ENCODE measurements at places on chromosomes 11 and 22. TPM values are rescaled to one million over a fixed set of nuclear protein-coding genes. Genes with fewer than 3 reads are reported as not detected.

Gene CBLIF
- 60.8 TPM for total RNA-seq

Gene PANX3
- not detected for total RNA-seq

Gene ST14
- total RNA-seq = 85.2 TPM

Gene BIRC3
- total RNA-seq = 11.6 TPM

GRCh38 chr11:81979448-81979847 is 754.2 kb downstream of the FAM181B start:
- H3K27ac ChIP-seq = no peak overlapping the region
- peaks cover 3% of the 10 kb centered on the region for H3K27me3 ChIP-seq
- no peak for DNase-seq
- no peak overlapping the region for H3K4me3 ChIP-seq
- H3K4me1 ChIP-seq = no peaks in the 10 kb centered on the region
- H3K36me3 ChIP-seq = no peaks in the 10 kb centered on the region

DNA sequence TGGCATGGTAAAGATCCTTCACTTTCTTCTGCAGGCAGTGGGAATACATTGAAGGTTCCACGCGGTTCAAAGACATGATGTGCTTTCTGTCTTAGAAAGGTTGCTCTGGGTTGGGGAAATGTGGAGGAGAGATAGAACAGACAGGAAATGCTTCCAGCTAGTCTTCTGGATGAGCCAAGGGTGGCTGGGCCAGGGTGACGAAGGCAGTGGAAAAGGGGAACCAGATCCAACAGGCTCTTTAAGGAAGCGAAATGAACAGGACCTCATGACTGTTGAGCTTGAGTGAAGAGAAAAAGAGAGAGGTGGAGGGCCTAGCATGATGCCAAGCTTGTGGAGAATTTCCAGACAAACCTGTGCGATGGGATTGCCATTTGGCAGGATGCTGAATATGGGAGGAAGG is 56.4 kb upstream of the LMO1 start:
- peaks cover 6% of the 10 kb centered on the region for H3K27me3 ChIP-seq
- H3K27ac ChIP-seq = no peak overlapping the region
- no peaks in the 10 kb centered on the region for H3K4me1 ChIP-seq
- DNase-seq = no peak

DNA sequence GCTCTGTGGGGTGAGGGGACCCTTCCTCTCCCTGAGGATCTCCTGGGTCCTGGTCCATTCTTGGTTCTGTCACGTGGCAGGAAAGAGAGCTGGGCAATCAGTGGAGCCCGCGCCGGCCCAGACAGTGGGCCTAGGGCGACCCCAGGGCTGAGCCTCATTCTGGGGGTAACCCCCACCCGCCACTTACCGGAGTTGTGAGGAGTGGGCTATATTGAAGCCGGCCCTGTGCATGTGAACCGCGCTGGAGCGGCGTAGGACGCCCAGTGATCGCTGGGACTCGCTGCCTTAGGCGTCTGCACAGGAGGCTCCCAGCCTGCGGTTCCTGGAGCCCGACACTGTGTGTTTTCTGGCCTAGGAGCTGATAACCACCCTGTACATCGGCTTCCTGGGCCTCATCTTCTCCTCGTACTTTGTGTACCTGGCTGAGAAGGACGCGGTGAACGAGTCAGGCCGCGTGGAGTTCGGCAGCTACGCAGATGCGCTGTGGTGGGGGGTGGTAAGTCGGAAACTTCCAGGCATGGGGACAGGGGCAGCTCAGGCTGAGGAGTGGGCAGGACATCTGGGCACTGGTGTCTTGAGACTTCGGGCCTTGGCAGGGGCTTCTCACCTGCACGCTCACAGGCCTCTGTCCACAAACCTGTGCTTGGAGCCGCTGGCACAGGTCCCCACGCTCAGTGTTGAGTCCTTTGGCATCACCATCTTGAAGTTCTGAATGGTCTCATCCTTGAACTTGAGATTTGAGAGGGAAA is 127.1 kb downstream of the KCNQ1OT1 start:
- no peak overlapping the region for H3K27ac ChIP-seq
- no peaks in the 10 kb centered on the region for H3K27me3 ChIP-seq
- no peak for DNase-seq
- no peak overlapping the region for H3K4me3 ChIP-seq
- peaks cover 10% of the 10 kb centered on the region for H3K4me1 ChIP-seq

- H3K4me1 ChIP-seq = peaks cover 11% of the 10 kb centered on the region
- DNase-seq = no peak
- no peak overlapping the region for H3K4me3 ChIP-seq
- H3K36me3 ChIP-seq = no peaks in the 10 kb centered on the region
These were observed 7.8 kb upstream of the ADAMTS8 start for GRCh38 chr11:130436171-130436570.

GRCh38 chr22:43136255-43136654 is 6.9 kb downstream of the MCAT start:
- H3K27ac ChIP-seq = no peak overlapping the region
- no peaks in the 10 kb centered on the region for H3K4me1 ChIP-seq
- no peaks in the 10 kb centered on the region for H3K27me3 ChIP-seq
- DNase-seq = peak; percentile 60
- H3K36me3 ChIP-seq = peaks cover 2% of the 10 kb centered on the region
- H3K4me3 ChIP-seq = no peak overlapping the region

DNA sequence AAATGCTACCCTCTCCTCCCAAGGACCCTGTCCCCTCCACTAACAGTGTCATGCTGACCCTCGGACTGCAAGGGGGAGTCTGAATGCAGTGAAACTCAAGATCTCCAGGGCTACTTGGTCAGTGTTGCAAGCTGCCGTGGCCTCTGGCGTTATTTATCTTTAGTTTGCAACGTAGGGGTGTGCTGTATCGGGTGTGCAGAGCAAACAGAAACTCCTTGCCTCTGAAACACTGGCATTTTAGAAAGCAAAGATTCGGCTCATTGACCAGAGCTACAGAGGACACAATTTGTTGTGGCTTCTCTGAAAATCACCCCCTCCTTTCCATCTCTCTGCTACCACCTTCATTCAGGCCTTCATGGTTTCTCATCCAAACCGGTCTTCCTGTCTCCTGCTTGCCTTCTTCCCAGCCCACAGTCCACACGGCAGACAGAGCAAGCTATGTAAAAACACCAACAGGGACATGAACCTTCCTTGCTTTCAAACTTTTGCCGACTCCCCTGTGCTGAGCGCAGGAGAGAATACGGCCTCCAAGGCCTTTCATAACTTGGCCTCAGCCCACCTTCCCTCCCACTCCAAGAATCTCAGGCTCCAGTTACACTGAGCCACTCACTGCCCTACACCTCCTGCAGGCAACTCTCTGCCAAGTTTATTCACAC is 14.9 kb downstream of the FZD4 start:
- no peaks in the 10 kb centered on the region for H3K27me3 ChIP-seq
- peak overlapping the region; percentile 92 for H3K27ac ChIP-seq
- H3K36me3 ChIP-seq = no peaks in the 10 kb centered on the region
- DNase-seq = peak; percentile 67
- H3K4me3 ChIP-seq = no peak overlapping the region

DNA sequence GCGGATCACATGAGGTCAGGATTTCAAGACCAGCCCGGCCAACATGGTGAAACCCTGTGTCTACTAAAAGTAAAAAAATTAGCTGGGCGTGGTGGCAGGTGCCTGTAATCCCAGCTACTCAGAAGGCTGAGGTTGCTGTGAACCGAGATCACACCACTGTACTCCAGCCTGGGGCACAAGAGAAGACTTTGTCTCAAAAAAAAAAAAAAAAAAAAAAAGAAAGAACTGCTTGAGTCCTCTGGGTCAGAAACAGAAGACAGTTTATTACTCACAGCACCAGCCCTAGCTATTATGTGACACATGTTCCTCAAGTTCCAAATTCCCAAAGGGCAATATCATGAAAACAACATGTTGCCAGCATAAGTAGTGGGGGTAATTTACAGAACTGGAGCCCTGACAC is 1014.1 kb upstream of the RAG2 start:
- H3K36me3 ChIP-seq = no peaks in the 10 kb centered on the region
- no peaks in the 10 kb centered on the region for H3K27me3 ChIP-seq
- no peaks in the 10 kb centered on the region for H3K4me1 ChIP-seq
- no peak overlapping the region for H3K27ac ChIP-seq
- no peak for DNase-seq

- no peak overlapping the region for H3K4me3 ChIP-seq
- no peaks in the 10 kb centered on the region for H3K4me1 ChIP-seq
- DNase-seq = no peak
- no peaks in the 10 kb centered on the region for H3K36me3 ChIP-seq
These were observed 7.5 kb downstream of the TCF20 start for GRCh38 chr22:42262964-42263363.

DNA sequence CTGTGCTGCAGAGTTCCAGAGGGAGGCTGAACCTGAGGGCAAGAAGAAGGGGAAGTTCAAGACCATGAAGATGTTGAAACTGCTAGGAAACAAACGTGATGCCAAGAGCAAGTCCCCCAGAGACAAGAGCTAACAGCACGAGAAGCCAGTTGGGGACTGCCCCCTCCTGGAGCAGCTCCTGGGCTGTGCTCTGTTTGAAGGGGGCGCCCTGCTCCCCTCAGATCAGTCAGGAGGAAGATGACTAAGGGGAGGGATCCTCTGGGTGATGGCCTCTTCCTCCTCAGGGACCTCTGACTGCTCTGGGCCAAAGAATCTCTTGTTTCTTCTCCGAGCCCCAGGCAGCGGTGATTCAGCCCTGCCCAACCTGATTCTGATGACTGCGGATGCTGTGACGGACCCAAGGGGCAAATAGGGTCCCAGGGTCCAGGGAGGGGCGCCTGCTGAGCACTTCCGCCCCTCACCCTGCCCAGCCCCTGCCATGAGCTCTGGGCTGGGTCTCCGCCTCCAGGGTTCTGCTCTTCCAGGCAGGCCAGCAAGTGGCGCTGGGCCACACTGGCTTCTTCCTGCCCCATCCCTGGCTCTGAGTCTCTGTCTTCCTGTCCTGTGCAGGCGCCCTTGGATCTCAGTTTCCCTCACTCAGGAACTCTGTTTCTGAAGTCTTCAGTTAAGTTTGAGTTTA is 12.6 kb downstream of the C22orf23 start:
- H3K27me3 ChIP-seq = no peaks in the 10 kb centered on the region
- H3K4me3 ChIP-seq = no peak overlapping the region
- no peaks in the 10 kb centered on the region for H3K36me3 ChIP-seq
- DNase-seq = peak; percentile 3

- DNase-seq = no peak
- no peak overlapping the region for H3K27ac ChIP-seq
- H3K4me3 ChIP-seq = no peak overlapping the region
These were observed 29.0 kb downstream of the CTSC start for GRCh38 chr11:88308576-88308975.

DNA sequence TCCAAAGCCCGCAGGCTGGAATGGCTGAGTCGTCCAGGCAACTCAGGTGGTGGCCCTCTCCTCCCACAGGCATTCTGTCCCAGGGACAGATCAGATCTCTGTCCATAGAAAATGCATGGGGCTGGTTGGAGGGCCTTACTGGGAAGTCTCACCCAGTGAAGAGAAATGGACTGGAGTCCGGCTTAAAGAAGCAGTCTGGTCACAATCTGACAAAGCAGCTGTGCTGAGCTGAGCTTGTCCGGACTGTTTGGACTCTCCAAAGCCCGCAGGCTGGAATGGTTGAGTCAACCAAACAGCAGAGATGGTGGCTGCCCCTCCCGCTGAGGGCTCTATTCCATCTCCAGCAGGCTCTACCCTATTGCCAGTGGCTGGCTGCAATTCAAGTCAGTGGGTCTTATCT is 14.4 kb upstream of the DEPDC7 start:
- H3K4me3 ChIP-seq = no peak overlapping the region
- DNase-seq = no peak
- H3K27me3 ChIP-seq = no peaks in the 10 kb centered on the region
- no peaks in the 10 kb centered on the region for H3K36me3 ChIP-seq

GRCh38 chr11:31645747-31646146 is 136.2 kb downstream of the ELP4 start:
- no peak overlapping the region for H3K4me3 ChIP-seq
- no peak overlapping the region for H3K27ac ChIP-seq
- no peaks in the 10 kb centered on the region for H3K36me3 ChIP-seq
- no peaks in the 10 kb centered on the region for H3K4me1 ChIP-seq

DNA sequence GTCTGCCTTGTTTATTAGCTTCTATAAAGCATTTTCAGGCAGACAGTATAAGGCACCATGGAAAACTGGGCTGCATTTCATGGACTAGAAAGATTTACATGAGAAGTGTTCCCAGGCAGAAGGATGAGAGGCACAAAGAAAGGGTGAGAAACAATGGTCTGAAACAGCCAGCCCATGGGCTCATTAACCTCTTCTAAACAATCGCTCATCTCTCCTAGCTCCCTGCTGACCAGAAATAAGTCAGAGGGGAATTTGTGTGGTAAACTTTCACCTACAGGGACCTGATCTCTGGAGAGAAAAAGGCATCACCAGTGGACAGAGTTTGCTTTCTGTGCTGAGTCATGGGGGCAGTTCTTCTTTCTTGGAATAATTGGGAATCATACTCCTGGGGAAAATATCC is 51.8 kb upstream of the KIRREL3 start:
- H3K27me3 ChIP-seq = peaks cover 41% of the 10 kb centered on the region
- no peak for DNase-seq
- H3K4me1 ChIP-seq = no peaks in the 10 kb centered on the region

DNA sequence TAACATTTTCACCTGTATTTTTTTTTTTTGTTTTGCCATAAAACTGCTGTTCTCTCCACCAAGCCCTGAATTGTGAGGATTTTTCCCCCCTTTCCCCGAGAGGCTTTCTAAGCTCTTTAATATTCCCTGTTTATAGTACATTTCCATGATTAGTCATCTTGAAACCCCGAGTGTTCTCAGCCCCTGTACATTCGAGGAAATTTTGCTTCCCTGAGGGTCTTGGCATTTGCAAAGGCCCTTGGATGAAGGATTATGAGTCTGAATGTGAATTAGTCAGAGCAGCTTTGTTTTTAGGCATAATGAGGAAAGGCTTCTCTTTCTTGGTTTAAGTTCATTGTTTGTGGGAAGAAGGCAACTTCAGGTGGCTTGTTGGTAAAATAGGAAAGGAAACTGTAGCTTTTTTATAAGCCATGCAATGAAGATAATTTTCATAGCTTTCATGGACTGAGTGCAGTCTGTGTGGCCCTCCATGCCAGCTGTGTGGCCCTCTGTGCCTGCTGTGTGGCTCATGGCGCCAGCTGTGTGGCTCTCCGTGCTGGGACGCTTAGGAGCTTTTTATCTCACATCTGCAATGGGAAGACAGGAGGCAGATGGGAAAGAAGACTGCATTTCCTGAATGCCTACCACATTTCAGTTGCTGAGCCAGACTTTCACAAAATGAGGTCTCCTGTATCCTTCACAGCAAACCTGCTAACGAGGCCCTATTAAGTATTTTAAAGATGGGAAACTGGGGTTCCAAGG is 129.0 kb downstream of the TEAD1 start:
- DNase-seq = no peak
- no peak overlapping the region for H3K4me3 ChIP-seq
- peaks cover 80% of the 10 kb centered on the region for H3K4me1 ChIP-seq
- peak overlapping the region; percentile 97 for H3K27ac ChIP-seq
- H3K36me3 ChIP-seq = no peaks in the 10 kb centered on the region

GRCh38 chr22:17176715-17177114 is 17.6 kb upstream of the HDHD5 start:
- H3K27me3 ChIP-seq = no peaks in the 10 kb centered on the region
- DNase-seq = no peak
- H3K27ac ChIP-seq = no peak overlapping the region
- peaks cover 4% of the 10 kb centered on the region for H3K4me1 ChIP-seq
- H3K36me3 ChIP-seq = no peaks in the 10 kb centered on the region

GRCh38 chr22:27990879-27991278 is 71.8 kb upstream of the PITPNB start:
- H3K27ac ChIP-seq = no peak overlapping the region
- H3K27me3 ChIP-seq = no peaks in the 10 kb centered on the region
- no peak overlapping the region for H3K4me3 ChIP-seq
- no peaks in the 10 kb centered on the region for H3K36me3 ChIP-seq
- H3K4me1 ChIP-seq = no peaks in the 10 kb centered on the region

Data from hepatocyte (in vitro differentiated cells).